ENCODE measurements at places on chromosomes 13 and 19. TPM values are rescaled to one million over a fixed set of nuclear protein-coding genes. Genes with fewer than 3 reads are reported as not detected.

GRCh38 chr13:64471916-64472315, 2758.2 kb downstream of the PCDH9 start:
- DNase-seq: no peak

DNA sequence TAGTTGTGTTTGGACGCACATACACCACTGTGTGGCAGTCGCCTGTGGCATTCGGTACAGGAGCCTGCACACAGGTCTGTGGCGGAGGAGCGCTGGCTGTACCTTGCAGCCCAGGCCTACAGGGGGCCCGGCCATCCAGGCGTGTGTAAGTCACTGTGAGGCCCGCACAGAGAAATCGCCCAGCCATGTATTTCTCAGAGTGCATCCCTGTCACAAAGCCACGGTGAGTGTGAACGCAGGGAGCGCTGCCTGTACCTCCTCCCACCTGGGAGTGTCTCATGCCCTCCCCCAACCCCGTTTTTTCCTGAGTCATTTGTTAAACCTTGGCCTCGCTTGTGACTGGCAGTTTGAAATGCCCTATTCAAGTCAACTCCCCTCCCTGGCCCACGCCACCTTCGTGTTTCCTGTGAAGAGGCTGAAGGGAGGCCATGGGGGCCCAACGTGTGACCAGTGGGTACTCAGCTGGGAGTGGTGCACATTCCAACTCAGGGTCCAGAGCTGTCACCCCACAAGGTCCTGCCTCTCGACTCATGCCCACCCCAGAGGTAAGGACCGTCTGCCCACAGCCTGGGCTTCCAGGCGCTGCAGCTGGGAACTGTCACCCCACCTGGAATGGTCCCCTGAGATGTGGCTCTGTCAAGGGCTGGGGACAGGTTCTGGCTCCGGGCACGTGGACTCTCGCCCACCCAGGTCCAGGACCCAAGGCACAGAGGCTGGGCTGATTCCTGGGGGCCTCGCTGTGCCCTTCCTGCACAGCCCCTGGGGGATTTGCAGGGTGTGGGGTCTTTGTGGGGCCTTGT, 11.6 kb upstream of the RASA3 start:
- DNase-seq: no peak

PGLYRP1 gene
- not detected for total RNA-seq

RASAL3 gene
- total RNA-seq: 3.6 TPM

PDE4A gene
- 30.3 TPM for total RNA-seq

FXYD3 gene
- not detected for total RNA-seq

DNA sequence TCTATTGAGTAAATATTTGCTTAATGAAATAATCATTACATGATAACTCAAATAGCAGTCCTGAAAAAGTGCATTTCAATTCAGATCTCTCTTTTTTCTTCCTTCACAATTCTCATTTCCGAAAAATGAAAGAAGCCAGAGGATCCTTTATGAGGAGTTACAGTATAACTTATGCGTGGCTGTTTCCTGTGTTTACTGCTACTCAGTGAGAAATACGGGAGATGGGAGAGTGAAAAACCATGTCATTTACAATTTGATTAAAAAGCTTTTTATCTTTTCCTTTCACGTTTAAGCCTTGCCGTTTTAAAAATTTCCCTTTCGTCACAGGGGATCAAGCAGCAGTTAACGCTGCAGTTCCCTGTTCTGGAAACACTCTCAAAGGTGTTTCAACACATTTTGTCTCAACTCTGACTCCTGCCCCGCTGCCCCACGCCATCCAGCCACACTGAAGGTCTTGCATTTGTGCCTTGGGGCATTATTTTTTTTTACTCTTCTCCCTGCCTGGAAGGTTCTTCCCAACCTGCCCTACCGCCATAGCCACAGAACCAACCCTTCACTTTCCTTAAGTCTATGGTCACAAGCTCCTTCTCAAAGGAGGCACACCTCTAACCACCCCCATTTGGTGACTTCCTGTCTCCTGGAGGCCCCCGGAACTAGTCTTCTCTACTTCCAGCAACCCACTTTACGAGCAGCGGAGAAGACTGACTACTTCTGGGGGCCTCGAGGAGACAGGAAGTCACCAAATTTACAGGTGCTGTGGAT, 17.0 kb downstream of the KL start:
- no peak for DNase-seq

DNA sequence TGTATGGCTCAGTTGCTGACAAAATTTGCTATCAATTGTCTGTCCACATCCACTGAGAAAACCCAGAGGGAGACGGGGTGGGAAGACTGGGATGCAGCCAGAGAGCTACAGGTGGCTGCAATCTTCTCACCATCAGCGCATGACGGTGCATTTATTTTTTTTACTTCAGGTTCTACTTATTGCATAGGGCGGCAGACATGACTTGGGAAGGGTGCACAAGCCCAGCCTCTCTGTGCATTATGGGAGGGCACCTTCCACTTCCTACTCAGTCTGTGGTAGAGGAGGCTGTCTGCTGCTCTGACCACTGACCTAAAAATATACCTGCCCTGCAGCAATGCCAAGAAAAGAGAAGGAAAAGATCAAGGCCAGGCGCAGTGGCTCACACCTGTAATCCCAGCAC, 73.1 kb downstream of the ABCC4 start:
- no peak for DNase-seq

DNA sequence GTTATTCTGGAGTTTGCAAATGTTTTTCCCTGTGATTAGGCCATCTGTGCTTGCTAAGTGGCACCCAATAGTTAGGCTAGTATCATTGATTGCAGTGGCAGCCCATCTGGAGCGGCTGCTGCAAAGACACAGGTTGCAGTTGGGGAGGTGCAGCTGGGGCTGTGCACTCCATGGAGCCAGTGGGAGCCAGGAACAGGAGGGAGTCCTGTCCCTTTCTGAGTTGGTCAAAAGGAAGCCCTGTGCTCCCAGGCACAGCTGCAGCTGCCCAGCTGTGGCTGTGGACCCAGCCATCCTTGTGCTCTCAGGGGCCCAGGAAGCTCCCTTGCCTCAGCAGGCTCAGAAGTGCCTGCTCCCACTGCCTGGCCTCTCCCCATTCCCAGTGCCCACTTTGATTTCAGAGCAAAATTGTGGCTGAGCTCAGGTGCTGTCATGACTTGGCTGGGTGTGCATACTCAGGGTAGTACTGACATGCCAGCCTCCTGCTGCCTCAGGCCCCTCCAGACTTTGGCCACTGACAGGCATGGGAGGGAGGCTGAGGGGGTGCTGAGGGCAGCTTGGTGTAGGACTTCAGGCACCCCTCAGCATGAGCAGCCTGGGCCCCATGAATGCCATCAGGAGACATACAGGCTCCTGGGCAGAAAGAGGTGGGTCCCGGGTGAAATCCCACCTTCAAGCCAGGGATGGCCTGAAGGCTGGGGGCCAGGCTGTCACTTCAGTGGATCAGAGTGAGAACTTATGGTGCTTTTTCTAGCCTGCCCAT, 270.6 kb downstream of the PCDH20 start:
- DNase-seq: no peak

DNA sequence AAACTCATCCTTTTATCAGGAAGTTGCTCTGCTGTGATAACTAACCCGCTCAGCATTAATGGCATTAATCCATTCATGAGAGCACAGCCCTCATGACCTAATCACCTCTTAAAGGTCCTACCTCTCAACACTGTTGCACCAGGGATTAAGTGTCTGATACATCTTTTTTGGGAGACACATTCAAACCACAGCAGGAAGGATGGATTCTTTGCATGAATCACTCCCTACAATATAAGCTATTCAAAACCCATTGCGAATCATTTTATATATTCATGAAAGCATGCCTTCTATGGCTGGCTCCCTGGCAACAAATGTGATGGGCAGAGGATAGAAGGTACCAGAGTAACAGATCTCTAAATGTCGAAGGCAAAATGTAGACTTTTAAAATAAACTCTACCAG, 27.6 kb downstream of the ARL11 start:
- no peak for DNase-seq

- no peak for DNase-seq
Measured at GRCh38 chr13:33519561-33520467, 234.3 kb upstream of the STARD13 start.

DNA sequence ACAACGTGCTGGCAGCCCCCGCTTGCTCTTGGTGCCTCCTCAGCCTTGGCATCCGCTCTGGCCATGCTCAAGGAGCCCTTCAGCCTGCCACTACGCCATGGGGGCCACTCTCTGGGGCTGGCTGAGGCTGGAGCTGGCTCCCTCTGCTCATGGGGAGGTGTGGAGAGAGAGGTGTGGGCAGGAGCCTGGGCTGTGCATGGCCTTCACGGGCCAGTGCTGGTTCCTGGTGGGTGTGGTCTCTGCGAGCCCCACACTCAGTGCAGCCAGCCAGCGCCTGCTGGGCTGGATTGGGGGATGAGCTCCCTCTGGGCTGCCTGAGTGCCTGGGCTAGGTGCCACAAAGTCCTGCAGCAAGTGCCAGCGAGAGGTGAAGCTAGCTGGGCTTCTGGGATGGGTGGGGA, 1289.1 kb downstream of the OLFM4 start:
- DNase-seq: no peak

CBARP gene
- 19.6 TPM for total RNA-seq

- no peak for DNase-seq
Measured at GRCh38 chr19:30351774-30352173, 20.4 kb upstream of the ZNF536 start.

DNA sequence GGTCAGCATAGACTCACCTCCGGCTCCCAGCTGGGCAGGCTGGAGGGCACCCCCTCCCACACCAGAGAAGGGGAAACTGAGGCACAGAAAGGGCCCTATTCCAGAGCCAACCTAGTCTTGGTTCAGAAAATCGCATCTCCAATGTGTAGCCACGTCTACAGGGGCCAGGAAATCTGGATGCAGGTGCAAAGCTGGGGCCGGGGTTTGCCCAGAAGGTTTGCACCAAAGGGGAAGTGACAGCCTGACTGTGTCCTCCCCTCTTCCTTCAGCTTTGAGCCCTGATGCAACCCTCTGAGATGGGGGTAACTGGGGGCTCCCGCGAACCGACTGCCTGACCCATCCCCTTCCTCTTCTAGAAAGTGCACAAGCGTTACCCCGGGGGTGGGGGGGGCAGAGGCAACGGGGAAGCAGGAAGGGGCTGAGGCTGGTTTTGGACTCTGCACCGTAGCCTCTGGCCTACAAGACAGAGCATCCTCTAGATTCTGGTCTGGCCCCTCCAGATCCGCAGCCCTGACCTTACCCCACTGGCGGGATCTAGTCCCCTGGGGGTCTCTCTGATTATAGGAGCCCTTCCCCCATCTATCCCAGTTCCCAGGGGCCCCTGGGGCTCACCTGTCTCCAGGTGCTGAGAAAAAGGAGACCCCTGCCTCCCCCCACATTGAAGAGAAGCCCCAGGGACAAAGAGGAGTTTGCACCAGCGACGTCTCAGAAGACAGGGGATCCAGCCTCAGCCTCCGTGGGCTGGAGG, 1.1 kb upstream of the ONECUT3 start:
- no peak for DNase-seq

DNA sequence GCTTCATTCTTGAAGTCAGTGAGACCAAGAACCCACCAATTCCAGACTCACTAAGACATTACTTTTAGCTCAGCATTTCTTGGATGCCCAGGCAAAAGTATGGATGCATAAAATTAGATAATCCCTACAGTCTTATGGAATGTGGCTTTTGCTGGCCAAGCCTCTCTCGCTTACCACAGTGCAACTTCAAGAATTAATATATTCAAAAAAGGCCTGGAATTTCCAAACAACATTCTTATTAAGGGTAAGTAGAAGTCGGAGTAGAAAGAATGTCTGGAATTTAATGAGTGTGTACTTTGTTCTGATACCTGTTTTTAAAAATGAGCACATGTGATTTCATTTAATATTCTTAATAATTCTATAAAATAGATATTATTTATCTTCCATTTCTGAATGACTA, 302.4 kb upstream of the TMTC4 start:
- DNase-seq: no peak

DNA sequence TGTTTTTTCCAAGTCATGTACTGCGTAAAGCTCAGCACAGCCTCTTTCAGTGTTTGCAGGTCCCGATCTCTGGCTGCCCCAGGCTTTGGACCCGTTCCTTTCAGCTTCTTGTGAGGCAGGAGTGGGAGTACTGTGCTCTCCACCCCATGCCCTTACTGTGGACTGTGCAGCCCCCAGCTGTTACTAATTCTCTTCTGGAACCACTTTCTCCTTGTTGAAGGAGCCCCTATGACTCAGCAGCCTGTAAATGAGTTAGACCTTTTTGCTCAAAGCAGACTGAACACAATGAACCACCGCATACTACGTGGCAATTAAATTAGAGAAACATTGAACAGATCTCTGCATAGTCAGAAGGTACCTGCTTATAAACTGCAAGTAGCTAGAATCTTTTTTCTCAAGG, 39.0 kb downstream of the SERTM1 start:
- DNase-seq: no peak

DNA sequence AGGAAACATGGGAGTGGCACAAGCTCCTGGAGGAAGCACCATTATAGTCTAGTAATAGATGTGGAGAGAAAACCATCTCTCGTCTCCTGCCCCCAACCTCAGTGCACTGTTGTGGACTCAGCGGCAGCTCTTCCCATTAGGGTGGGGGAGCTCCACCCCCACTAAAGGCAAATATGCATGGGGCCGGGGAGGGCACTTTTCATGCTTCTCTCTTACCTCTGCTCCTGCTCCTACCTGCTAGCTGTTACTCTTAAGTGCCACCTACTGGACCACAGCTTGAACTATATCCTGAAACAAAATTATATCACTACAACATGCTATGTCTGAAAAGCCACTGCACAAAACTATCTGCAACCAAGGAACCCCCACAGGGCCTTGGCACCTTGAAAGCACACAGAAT, 112.6 kb upstream of the DACH1 start:
- DNase-seq: no peak

ATP13A1 gene
- total RNA-seq: 167 TPM

GRCh38 chr19:40363069-40363468, 14.6 kb downstream of the PLD3 start:
- no peak for DNase-seq

GRCh38 chr13:20901668-20902437, 693 bp downstream of the XPO4 start:
- DNase-seq: no peak

ZNF578 gene
- 2.0 TPM for total RNA-seq

- DNase-seq: no peak
Measured at GRCh38 chr13:73748404-73748803, 385.8 kb downstream of the KLF12 start.

DNA sequence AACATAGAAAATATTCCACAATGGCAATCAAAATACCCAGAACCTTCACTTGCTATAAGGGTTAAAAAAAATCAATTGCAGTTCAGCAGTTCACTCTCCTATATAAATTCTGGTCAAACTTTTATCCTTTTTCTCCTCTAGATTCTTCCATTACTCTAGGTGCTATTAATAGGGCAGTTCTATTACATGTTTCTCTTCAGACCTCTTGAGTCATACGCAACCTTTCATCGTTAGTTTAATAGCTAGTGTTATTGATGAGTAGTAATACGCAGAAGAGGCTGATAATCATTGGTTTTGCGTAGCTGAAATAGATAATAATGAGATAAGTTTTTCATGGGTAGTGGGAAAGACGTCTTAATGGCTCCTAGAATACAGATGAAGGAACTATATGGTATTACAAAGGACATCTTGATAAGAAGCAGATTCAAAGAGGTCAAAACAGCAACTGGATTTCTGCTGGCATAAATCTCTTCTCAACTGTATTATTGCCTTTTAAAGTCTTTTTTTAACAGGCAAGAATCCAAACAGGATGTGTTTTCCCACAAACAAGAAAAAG, 118.3 kb upstream of the STARD13 start:
- no peak for DNase-seq

- DNase-seq: no peak
Measured at GRCh38 chr13:24180750-24181377, 20.3 kb downstream of the SPATA13 start.

- no peak for DNase-seq
Measured at GRCh38 chr13:73464758-73465616, 406.2 kb downstream of the KLF5 start.
